NCI-H1105 treated with DMSO at 0.1 percent for 48 hours (cell line): ENCODE measurements at places on chromosomes 6 and 20.

DNA sequence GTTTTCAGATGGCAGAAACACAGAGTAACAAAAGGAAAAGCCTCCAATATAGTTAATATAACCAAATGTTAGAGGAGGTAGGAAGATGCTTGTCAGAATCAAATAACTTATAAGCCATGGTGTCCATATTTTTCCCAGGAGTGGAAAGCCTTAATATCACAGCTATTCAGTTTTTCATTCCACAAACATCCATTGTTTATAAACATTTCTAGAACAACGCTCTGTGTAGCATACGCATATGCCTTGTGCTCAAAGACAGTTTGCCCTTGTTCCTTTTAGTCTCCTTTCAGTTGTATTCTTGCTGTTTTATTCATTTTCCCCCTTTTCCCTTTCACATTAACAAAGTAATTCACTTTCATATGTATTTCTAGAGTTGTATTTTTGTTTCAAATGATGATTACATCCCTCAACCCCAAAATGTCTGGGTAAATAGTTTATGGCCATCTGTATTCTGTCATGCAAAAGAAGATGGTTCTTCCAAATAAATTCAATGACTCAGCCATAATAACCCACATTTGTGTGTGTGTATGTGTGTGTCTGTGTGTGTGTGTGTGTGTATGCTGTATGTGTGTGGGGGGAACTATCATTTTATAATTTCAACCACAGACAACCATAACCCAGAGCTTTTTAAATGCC lies 455.7 kb upstream of the SOX4 start:
- no peak for DNase-seq

- DNase-seq: no peak
Measured at GRCh38 chr6:170198298-170198697, 92.6 kb downstream of the DLL1 start.

GRCh38 chr20:62914970-62915457 lies 11.3 kb downstream of the DIDO1 start:
- DNase-seq: peak; percentile 37

GRCh38 chr6:142045380-142046278 lies 87.1 kb upstream of the GJE1 start:
- DNase-seq: no peak

- no peak for DNase-seq
Measured at GRCh38 chr20:25324412-25324811, 66.2 kb downstream of the ABHD12 start.

- DNase-seq: no peak
Measured at GRCh38 chr6:130223508-130223907, 757 bp upstream of the SAMD3 start.

DNA sequence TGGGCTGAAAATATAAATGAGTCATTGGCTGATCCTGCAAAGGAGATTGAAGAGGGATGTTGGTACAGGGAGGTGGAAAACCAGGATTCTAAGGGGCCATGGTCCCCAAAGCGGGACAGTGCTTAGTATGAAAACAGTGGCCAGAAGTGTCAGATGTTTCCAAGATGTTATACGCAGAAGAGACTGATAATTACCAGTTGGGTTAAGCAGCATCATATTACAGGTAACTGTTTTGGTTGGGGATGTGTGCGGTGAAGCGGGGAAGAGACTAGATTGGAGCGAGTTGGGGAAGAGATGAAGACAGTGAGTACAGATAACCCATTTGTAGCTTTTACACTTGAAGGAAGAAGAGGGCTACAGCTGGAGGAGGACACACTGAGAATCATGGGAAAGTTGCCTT lies 80.8 kb downstream of the PLEKHG1 start:
- peak; percentile 48 for DNase-seq

DNA sequence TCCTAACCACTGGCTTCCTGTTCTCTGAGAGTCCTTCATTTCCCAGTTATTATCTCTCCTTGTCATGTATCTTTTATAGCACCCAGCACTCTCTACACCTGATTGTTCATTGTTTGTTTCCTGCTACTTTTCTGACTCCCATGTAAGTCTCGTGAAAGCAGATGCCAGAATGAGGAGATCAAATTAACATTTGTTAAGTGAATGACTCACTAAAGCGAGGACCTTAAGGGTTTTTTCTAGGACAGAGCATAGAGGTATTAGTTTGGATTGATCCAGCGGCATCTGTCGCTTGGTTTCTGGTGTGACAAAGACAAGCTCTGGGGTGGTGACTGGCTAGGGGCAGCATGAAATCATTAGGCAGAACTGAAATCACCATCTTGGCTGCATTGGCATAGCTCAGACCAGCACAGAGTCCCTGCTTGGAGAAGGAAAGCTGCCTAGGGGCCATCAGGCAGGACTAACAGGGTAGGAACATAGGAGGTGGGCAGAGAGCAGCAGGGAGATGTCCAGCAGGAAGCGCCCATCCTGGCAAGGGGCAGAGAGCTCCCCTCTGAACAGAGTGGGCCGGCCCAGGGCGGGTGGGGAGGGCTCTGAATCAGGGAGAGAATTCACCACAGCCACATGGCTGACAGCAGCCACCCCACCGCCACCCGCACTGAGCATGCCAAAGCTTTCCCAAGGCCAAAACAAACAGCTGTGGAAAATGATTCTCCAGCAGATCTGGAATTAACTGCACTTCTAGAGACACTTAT lies 97.1 kb upstream of the CEP85L start:
- peak; percentile 43 for DNase-seq
